Tracheal epithelial cell (primary cell): ENCODE measurements at places on chromosomes 1 and 21. TPM values are rescaled to one million over a fixed set of nuclear protein-coding genes. Genes with fewer than 3 reads are reported as not detected.

The GJB5 gene
- total RNA-seq, result 65.4 and 74.7 TPM in 2 replicates

The ATP6V1G3 gene
- total RNA-seq, result not detected in 2 replicates

The C1QB gene
- not detected in 2 replicates for total RNA-seq

The SYTL1 gene
- total RNA-seq, result 53.7 and 64.3 TPM in 2 replicates

The FNDC5 gene
- total RNA-seq, result 0.21 TPM in 1 of 2 replicates, not detected in the other

The SPRR2G gene
- not detected in 2 replicates for total RNA-seq

The ANGPTL7 gene
- 1.2 TPM in 1 of 2 replicates, not detected in the other for total RNA-seq

The OR2L3 gene
- total RNA-seq, result not detected in 2 replicates

The RGS13 gene
- not detected in 2 replicates for total RNA-seq

The KCNJ6 gene
- not detected in 2 replicates for total RNA-seq

The IGFN1 gene
- total RNA-seq, result 0.48 TPM in 1 of 2 replicates, not detected in the other

The CCDC181 gene
- 0.21 and 0.24 TPM in 2 replicates for total RNA-seq

The KRTAP22-2 gene
- total RNA-seq, result not detected in 2 replicates

The CSTB gene
- total RNA-seq, result 18.8 and 23.6 TPM in 2 replicates

The SLC6A9 gene
- total RNA-seq, result 11.9 and 14.7 TPM in 2 replicates

The KCNA2 gene
- total RNA-seq, result not detected in 2 replicates

The VHLL gene
- total RNA-seq, result 0.72 TPM in 1 of 2 replicates, not detected in the other

The OXCT2 gene
- 0.64 and 0.72 TPM in 2 replicates for total RNA-seq

The CYP4A22 gene
- total RNA-seq, result not detected in 2 replicates

The S100A7 gene
- 1.4 TPM in 1 of 2 replicates, not detected in the other for total RNA-seq

The TMEM125 gene
- 6.3 and 9.0 TPM in 2 replicates for total RNA-seq

The EPHB2 gene
- 15.1 and 63.4 TPM in 2 replicates for total RNA-seq

The ITPKB gene
- 2.2 and 4.3 TPM in 2 replicates for total RNA-seq

The TRIM58 gene
- 0.24 TPM in 1 of 2 replicates, not detected in the other for total RNA-seq

The THEM4 gene
- total RNA-seq, result 4.6 and 9.8 TPM in 2 replicates

The LEFTY2 gene
- total RNA-seq, result not detected in 2 replicates

The ACADM gene
- 11.5 and 17.8 TPM in 2 replicates for total RNA-seq

The CFAP126 gene
- not detected in 2 replicates for total RNA-seq

The FAM163A gene
- total RNA-seq, result not detected in 2 replicates

The CFH gene
- 19.3 and 37.3 TPM in 2 replicates for total RNA-seq

The C8A gene
- total RNA-seq, result not detected in 2 replicates

The FAM72A gene
- 0.43 and 1.4 TPM in 2 replicates for total RNA-seq

The FCER1G gene
- not detected in 2 replicates for total RNA-seq

The TMEM35B gene
- 13.2 and 20.2 TPM in 2 replicates for total RNA-seq

The ETV3L gene
- not detected in 2 replicates for total RNA-seq

The UBE2U gene
- total RNA-seq, result not detected in 2 replicates

The FLG gene
- 0.43 and 0.96 TPM in 2 replicates for total RNA-seq

The IFT25 gene
- total RNA-seq, result 10.9 and 12.3 TPM in 2 replicates

The MRPS6 gene
- 6.7 and 19.6 TPM in 2 replicates for total RNA-seq

The CAMK1G gene
- 0.24 TPM in 1 of 2 replicates, not detected in the other for total RNA-seq

The UBE4B gene
- total RNA-seq, result 12.5 and 26.2 TPM in 2 replicates

The CRP gene
- not detected in 2 replicates for total RNA-seq

The CGN gene
- 3.4 and 4.6 TPM in 2 replicates for total RNA-seq

The ZNF697 gene
- total RNA-seq, result 4.0 and 12.0 TPM in 2 replicates

The AMPD1 gene
- not detected in 2 replicates for total RNA-seq

The BGLAP gene
- 0.24 TPM in 1 of 2 replicates, not detected in the other for total RNA-seq

The HIVEP3 gene
- 0.24 TPM in 1 of 2 replicates, not detected in the other for total RNA-seq

The PLEKHA6 gene
- total RNA-seq, result 1.7 and 4.8 TPM in 2 replicates

The CD84 gene
- total RNA-seq, result not detected in 2 replicates

The KCNA3 gene
- not detected in 2 replicates for total RNA-seq

The GJA4 gene
- total RNA-seq, result 0.48 TPM in 1 of 2 replicates, not detected in the other
